ENCODE measurements at places on chromosomes 1 and 21.

DNA sequence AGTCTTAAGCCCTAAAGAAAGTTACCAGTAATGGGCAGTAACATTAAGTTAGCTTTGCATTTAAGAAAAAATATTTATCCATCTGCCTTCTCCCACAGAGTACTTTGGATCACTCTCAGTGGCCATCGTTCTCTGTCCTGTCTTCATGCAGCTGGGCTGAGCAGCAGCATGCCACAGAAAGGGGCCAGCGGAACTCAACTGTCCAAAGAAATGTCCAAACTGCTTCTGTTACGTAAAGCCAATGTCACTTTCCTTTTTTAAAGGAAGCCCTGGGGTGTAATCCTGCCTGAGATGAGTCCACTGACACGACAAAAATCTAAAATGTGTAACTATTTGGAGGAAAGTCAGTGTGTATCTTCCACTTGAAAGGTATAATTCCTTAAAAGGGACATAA is 291.6 kb downstream of the SMYD3 start:
- no peak for DNase-seq

GRCh38 chr1:218743861-218744505 is 398.8 kb downstream of the TGFB2 start:
- no peak for DNase-seq

DNA sequence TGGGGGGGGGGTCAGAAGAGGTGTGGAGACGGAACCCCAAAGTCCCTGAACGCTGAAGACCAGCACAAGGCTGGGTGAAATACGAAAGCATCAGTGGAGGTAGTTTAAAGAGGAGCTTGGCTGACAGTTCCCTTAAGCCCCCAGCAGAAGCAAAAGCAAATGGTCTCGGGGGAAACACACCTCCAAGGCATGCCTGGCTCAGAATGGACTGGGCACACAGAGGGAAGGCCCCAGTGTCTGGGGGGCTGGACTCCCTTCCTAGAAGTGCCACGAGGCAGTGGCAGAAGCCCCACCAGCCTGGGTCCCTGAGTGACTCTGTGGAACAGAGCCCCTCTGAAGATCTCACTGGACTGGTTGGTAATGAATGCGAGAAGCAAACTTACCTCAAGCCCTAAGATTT is 43.9 kb downstream of the UBE2G2 start:
- no peak for DNase-seq

- no peak for DNase-seq
These were observed 10.6 kb downstream of the S100A6 start for GRCh38 chr1:153525088-153525728.

DNA sequence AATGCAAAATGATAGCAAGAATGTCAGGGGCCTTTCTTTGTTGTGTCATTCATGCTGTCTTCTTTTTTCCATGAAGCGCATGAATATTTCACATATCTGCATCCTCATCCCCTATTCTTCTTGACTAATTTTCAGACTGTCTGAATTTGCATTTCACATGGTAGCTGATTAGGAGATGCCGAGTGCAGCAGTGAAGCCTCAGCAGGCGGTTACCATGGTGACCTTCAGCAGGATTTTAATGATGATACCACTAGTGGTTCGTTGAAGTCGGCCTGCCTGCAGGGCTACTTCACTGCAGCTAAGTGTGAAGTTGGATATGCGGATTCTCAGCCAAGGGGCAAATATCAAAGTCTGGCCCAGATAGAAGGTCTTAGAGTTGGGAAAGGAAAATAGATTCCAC is 141.8 kb downstream of the NEK7 start:
- no peak for DNase-seq

GRCh38 chr1:206723805-206724472 is 39.2 kb downstream of the MAPKAPK2 start:
- DNase-seq, result no peak

DNA sequence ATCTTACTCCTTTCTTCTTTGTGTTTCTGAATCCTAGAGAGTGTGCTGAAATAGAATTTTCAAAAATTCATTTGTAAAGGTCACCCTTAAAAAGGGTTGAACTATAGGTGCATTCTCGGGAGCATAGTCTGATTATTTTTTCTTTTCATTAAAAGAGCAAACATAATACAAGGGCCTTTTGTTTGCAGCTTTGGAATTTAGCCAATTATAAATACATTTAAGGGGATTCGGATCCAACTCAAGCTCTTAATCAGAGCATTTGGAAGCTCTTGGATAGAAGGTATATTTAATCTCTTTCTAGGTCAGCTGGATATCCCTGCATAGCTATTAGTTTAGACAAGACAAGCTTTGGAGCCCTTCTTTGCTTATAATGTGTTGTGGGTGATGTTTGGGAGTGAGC is 321.7 kb downstream of the HHAT start:
- no peak for DNase-seq

- DNase-seq, result no peak
These were observed 806.1 kb downstream of the LTN1 start for GRCh38 chr21:28186604-28187003.

- no peak for DNase-seq
These were observed 56.1 kb downstream of the MEF2D start for GRCh38 chr1:156444407-156445001.

- no peak for DNase-seq
These were observed 155.2 kb downstream of the DMRTA2 start for GRCh38 chr1:50268049-50268448.

GRCh38 chr1:66253330-66253921 is 280.5 kb upstream of the SGIP1 start:
- no peak for DNase-seq

DNA sequence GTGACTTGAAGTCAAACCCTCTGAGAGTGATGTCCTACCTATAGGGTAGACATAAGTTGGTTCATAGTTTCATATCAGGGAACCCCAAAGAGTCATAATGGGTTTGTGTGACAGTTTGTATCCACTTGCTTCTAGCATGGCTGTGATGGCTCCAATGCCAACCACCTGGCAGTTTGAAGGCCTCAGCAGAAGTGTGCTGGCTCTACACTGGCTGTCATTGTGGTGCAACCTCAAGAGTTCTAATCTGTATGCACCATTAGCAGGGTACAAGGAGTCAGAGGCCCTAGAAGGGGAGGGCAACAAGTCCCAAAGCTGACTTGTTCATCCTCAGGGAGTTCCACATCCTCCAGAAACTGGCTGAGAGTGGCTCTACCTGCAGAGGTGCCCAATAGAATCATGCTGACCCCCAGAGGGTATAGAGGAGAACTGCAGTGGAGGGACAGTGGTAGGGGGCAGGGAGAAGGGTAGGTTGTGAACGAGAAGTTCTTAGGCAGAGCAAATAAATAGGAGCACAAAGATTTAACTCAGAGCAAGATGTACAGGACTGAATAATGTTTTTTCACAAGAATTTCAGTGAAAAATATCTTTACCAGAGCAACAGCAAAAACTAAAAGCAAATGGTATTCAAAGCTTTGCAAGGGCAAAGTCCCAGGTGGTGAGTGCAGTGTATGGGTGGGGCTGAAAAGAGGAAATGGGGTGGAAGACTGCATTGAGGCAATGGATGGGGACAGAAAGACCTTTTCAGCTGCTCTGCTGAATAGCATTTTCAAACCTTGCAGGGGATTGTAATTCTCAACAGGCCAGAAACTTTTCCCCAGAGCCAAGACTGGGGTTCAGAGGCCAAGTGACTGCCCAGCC is 3.2 kb downstream of the FCRL2 start:
- no peak for DNase-seq

GRCh38 chr1:247906504-247907047 is 11.2 kb downstream of the OR2W3 start:
- DNase-seq, result peak; percentile 3

- DNase-seq, result no peak
These were observed 8.1 kb upstream of the CGN start for GRCh38 chr1:151502859-151503780.

- DNase-seq, result no peak
These were observed 121.6 kb downstream of the SYT2 start for GRCh38 chr1:202588503-202589189.

GRCh38 chr1:199741586-199741985 is 285.9 kb upstream of the NR5A2 start:
- DNase-seq, result no peak

DNA sequence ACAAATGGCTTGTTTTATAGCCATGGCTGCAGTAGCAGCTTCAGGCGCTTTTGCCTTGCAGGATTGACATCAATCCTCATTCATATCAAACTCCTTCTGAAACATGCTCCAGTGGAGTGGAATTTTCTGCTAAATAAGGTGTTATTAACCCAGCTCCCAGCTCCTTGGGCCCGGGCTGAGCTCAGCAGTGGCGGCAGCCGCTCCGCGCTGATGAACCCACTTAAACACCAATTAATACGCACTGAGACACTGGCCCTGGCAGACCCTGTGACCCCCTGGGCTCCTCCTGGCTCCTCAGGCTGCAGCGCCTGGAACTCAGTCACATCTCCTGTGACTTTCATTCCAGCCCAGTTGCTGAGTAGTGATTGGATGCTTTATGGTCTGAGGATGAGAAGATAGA is 137.4 kb upstream of the GRIK3 start:
- no peak for DNase-seq

DNA sequence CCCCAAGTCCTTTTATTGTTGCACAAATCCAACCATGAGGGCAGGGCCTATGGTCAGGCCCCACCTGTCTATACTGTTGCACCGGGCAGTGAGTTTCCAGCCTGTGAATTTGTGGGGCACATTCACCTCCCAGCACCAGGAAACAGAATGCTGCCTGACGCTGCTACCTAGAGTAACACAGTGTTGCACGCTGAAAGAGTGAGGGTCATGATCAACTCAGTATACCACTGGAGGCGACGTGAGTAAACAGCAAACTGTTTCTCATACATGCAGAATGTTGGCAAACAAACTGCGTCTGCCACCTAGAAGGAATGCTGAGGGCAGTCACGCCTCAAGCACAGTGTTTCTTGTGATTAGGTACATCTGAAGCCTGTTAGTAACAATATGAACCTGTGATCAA is 13.4 kb upstream of the LRRC47 start:
- no peak for DNase-seq

DNA sequence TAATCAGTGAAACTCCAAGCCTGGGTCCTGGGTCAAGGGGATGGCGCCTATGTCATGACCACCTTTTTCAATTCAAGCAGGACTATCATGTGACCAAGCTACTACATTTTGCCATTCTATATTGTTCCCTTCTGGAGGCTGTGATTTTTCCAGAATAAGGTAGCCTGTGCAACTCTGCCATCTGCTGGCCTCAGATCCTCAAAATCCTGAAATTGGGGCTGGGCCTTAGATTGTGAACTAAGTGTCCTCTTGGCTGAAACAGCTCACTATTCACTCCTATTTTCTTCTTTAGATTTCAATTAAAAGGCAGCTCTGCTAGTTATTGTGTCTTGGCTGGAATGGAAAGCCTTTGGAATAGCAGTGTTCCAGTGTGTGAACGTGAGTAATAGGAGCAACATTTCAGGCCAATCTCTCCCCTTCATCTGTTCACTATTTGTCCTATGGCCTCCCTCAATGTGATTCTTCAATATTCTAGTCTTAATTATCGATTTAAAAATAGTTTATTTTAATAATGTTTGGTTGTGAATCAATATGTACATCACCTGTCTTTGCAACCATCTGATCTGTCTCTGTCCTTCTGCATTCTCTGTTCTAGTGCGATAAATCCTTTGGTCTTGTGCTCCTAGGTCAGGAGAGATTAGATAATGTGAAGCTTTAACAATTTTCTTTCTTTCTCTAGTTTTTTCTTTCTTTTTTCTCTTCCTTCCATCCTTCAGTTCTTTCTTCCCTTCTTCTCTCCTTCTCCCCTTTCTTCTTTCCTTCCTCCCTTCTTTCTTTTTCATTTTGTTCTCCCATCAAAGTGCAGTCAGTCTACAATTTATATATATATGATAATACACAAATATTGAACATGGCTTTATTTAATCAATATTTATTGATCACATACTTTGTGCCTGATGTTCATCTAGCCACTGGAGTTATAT is 69.8 kb downstream of the CR1 start:
- DNase-seq, result no peak

- DNase-seq, result no peak
These were observed 39.8 kb upstream of the COL18A1 start for GRCh38 chr21:45365186-45365607.

- no peak for DNase-seq
These were observed 17.1 kb upstream of the PRRC2C start for GRCh38 chr1:171468120-171468750.

GRCh38 chr1:239547987-239548386 is 161.6 kb downstream of the CHRM3 start:
- no peak for DNase-seq

DNA sequence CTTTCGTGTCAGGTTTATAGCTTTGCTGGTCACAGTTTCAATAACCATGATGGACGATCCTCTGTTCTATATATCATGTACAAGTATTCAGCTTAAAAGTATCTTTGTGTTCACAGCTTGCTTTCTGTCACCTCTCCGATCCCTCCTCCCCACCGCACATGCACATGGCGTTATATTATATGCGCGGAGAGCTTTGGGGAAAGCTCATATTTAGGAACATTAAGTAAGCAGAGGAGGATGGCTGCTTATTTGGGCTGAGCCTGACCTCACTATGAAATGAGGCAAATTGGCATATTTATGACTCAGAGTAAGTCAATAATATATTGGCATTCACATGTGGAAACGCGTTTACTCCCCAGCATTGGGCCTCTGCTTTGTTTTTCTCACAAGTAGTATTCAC is 360.5 kb downstream of the HLX start:
- DNase-seq, result no peak

- no peak for DNase-seq
These were observed 3.1 kb downstream of the ARHGEF10L start for GRCh38 chr1:17542645-17543044.

- no peak for DNase-seq
These were observed 40.0 kb upstream of the DPH5 start for GRCh38 chr1:101065575-101065974.

DNA sequence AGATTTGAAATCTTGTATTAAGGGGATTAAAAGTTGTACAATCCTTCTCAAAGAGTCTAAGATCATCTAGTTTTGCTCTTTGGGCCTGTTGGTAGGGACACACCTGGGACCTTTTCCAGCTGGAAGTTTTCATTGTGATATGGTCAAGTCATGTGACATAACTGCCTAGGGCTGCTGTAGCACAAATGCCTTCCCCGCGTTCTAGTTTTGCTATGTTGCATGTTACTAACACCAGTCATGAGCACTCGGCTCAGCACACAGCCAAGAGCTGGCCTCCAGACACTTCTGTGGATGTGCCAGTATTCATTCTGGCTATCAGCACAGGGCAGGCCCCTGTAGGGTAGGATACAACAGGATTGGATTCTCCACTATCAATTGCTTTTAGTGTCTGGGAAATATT is 14.6 kb upstream of the FLG2 start:
- DNase-seq, result no peak

- DNase-seq, result no peak
These were observed 43.5 kb upstream of the JAK1 start for GRCh38 chr1:65009724-65010420.

DNA sequence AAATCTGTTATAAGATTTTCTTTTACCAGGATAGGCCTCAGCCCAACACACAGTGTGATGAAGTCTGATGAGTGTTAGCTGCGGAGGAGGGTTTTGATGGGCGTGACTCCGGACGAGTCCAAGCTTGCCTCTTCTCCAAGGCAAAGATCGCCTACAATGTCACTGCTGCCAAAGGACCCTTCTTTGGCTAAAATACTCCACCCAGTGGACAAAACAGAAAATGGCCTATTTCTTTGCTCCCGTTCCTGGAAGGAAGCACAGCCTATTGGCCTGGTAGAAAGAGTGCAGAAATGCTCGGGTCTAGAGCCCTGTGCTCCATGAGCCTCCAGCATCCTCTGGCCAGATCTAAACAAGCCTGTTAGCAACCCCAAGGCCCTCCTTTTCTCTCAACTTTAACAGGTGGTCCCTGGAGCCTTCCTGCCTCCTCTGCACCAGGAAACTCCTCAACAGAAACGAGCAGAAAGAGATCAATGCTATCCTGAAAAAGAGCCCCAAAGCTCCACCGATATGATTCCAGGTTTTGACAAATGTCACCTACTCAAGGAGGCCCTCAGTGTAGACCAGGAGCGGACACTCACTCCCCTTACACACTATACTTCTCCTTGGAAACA is 3.4 kb upstream of the CASQ2 start:
- DNase-seq, result no peak
